ENCODE measurements at places on chromosomes 2 and 18.
A peak's percentile ranks its signal among the peaks of the same experiment; 100 is the strongest.

DNA sequence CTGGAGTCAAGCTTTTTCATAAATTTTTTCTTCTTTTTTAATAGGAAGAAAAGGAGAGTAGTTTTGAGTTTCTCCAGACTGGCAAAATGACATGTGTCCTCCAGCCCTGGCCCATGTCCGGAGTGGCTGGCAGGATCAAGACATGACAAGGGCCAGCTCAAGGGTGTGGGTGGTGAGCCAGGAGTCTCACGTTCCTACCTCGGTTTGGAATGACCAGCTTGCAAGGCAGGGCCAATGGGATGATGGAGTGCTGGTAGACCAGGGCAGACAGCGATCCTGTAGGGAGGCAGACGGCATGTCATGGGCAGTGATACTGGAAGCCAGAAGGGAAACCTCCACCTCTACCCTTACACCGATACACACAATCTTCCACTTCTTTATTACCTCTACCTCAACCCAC lies 190.6 kb downstream of the TNS1 start:
- no peak for DNase-seq

DNA sequence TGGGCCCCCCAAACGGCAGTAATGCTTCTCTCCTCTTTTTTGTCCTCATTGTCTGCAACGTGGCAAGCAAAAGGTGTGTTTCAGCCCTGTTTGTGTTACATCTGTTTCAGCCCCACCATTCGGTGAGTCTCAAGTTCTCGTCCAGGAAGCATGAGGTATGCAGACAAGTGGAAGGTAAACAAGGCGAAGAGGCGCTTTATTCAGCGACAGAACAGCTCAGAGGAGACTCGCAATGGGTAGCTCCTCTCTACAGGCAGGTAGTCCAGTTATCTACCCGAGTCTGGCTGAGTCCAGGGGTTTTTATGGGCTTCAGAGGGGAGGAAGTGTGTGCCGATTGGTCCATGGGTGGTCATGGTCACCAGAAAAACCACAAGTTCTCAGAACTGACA lies 733.4 kb upstream of the CDH7 start:
- DNase-seq = no peak

DNA sequence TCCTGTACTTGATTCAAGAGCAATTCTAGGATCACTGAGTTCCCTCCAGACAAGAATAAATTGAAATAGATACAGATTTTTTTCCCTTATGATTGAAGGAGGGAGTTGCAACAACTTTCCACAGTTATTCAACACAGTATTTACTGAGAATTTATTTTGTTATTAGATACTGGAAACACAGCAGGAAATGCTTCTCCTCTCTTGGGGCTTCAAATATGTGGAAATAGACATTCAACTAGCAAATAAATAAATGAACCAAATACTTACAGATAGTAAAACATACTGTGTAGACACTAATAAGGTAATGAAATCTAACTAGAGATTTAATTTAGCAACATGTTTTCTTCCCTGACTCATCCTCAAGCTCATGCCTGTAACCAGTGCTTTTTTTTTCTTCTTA lies 169.2 kb downstream of the LNPK start:
- DNase-seq = no peak

- DNase-seq = no peak
Measured at GRCh38 chr18:35941299-35941698, 31.2 kb upstream of the RMP24 start.

- no peak for DNase-seq
Measured at GRCh38 chr2:9033385-9034168, 30.1 kb upstream of the MBOAT2 start.

- no peak for DNase-seq
Measured at GRCh38 chr2:200101922-200102321, 146.5 kb downstream of the MAIP1 start.

DNA sequence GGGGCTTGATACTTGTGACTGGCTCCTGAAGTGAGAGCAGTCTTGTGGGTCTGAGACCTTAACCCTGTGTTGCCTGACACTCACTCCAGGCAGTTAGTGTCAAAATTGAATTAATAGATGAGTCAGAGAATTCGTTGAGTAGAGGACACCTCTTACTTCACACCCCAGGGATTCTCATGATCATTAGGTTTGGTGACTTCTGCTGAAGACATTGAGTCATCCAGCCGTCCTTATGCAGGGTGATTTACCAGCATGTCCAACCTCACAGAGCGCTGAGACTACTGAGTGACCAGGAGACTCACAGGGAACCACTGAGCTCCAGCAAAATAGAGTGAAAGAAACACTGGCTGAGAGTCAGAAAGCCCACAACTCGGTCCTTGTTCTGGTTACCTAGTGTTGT lies 36.0 kb upstream of the EVA1A start:
- DNase-seq = no peak

DNA sequence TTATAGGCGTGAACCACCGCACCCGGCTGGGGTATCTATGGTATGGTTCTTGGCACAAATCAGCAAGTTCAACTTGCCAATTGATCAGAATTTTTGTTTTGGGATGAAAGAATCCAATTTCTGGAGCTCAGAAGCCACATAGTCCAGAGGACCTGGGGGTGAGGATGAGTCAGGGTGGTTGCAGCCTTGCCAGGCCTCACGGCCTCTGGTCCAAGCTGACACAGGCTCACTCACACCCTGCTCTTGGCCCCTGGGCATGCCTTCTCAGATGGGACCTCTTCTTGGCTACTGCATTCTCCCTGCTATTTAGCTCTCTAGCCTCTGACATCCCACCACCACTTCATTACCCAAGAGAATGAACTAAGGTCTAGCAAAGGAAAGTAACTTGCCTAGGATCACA lies 16.3 kb downstream of the CAPG start:
- DNase-seq = no peak

GRCh38 chr2:68366083-68366560 lies 1.0 kb downstream of the PLEK start:
- no peak for DNase-seq

- DNase-seq = no peak
Measured at GRCh38 chr2:200538139-200538538, 12.1 kb downstream of the SGO2 start.

GRCh38 chr2:233447506-233448219 lies 93.4 kb downstream of the DGKD start:
- peak; percentile 5 for DNase-seq

DNA sequence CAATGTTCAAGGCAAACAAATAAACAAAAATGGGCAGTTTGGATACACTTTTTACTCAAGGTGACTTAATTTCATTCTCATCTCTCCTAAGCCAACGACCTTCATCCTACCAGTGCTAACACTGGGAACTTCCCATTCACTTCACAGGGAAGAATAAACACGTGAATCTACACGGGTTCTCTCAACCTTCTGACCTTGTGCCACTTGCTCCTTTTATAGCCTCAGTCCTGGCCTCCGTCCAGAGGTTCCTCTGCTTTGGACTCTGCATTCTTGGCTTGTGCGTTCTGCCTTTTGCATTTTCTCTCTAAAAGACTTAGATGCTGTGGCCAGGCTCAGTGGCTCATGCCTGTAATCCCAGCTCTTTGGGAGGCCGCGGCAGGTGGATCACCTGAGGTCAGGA lies 13.8 kb downstream of the ZNF2 start:
- DNase-seq = no peak

- DNase-seq = no peak
Measured at GRCh38 chr2:74548900-74549826, 4.6 kb downstream of the LOXL3 start.

DNA sequence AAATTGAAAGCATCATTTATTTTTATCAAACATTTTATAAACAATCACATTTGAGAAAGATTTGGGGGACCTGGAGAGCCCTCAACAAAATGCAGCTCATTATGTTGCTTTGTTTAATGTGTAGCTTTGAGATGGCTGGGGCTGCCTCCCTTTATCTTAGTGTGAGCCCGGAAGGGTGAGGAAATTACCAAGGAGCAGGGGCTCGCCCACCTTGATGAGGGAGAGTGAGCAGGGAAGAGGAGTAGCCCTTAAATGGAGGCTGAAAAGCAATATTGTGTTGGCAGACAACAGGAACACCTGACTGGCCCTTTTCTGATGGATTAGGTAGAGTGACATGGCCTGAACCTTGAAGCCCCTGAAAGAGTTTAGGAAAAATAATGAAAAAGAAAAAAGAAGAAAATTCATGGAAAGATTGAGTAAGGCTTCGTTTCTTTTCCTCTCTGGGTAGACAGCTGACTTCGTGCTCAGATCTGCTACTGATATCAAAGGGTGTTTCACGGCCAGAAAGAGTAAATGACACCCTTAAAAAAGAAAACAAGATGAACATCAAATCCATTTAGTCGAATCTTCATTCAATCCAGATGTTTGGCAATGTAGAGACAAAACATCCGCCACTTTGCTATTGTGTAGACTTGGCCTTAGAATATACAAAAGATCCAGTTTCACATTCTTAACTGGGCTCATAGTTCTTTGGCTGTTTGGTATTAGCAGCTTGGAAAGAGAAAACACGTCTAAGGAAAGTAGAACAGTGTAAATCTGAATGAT lies 206.5 kb upstream of the TCF4 start:
- DNase-seq = no peak

- no peak for DNase-seq
Measured at GRCh38 chr2:108396845-108397244, 19.1 kb downstream of the SULT1C4 start.

GRCh38 chr2:113739849-113740248 lies 16.6 kb downstream of the SLC35F5 start:
- no peak for DNase-seq

DNA sequence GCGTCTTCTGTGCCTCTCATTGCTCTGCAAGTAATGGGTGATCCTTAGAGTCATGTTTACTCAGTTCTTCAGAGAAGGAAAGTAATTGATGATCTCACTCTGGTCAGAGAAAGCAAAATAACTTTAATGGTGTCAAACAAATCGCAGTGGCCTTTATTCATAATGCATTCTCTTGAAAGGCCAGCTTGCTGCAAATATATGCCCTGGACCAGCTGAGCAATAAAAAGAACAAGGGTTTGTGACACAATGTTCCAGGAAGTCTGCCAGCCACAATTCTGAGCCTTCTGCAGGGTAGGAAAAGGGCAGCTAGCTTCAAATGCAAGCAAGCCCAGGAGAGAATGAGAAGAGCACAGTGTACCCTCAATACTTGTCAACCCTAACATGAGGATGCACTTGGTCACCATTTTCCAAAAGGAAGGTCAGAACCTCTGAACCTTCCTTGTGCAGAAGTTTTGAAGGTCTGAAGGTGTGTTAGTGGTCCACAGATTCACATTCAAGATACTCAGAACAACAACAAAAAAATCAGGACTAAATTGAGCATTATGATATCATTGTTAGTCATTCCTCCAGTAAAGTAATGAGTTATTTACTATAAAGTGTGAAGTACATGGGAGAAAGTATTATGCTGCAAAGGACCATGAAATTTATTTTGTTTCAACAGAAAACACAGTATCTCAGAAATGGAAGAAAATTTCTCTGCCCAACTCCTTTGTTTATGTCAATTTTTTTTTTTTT lies 355.6 kb downstream of the PAX3 start:
- DNase-seq = no peak

- no peak for DNase-seq
Measured at GRCh38 chr2:9076210-9076609, 72.7 kb upstream of the MBOAT2 start.

Data from posterior cingulate gyrus (tissue), 11 donors.